ENCODE measurements at places on chromosomes 16 and 17. TPM values are rescaled to one million over a fixed set of nuclear protein-coding genes. Genes with fewer than 3 reads are reported as not detected.

DNA sequence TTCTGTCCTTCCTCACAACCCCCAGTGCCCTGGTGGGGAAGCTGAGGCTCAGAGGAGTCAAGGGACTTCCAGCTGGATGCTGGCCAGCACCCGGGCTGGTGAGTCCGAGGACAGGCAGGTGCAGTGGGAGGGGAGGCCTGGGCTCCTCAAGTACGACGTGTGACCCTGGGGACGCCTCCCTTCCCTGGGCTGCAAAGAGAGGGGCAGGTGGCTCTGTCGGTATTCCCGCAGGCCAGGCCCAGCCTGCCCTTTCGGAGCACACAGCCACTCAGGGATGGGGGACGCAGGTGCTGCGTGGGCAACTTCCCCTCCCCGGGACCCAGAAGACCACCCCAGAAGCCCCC is 33.1 kb upstream of the PVALEF start:
- no peaks in the 10 kb centered on the region for H3K36me3 ChIP-seq
- H3K27ac ChIP-seq = no peak overlapping the region
- no peaks in the 10 kb centered on the region for H3K27me3 ChIP-seq
- H3K4me1 ChIP-seq = no peaks in the 10 kb centered on the region
- H3K4me3 ChIP-seq = no peak overlapping the region

DNA sequence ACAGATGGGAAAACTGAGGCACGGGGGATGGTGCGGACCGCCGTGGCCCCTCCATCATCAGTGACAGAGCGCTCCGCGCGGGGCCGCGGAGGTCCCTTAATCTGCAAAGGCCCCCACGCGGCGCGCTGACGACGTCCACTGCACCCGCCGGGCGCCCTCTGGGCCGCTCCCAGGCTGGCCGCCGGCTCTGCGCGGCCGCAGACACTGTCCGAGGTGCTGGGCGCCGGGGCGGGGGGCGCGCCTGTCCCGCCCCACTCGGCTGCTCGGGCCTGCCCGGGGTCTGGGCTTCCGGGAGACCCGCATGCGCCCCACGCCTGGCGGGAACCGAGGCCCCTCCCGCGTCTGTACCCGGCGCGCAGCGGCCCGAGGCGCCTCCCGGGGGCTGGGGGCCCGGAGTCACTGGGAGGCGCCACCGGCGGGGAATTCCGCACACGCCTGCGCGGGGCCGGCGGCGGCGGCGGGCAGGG is 550 bp upstream of the RNF213 start:
- H3K27me3 ChIP-seq = no peaks in the 10 kb centered on the region
- no peaks in the 10 kb centered on the region for H3K36me3 ChIP-seq
- H3K4me3 ChIP-seq = peak overlapping the region; percentile 91

DNA sequence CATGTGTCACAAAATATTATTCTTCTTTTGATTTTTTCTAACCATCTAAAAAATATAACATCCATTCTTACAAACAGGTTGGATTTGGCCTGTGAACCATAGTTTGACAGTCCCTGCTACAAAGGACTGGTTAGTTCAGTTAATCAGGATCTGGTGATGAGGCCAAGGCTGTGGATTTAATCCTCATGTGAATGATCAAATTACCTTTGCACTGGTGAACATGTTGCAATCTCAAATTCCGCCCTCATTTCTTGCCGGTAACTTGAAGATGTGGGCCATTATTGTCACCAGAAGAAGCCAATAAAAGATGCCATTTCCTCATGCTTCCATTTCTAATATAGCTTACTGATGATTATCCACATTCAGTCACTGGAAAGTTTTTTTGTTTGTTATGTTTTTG is 35.3 kb upstream of the YPEL2 start:
- no peaks in the 10 kb centered on the region for H3K27me3 ChIP-seq
- H3K36me3 ChIP-seq = no peaks in the 10 kb centered on the region
- peaks cover 3% of the 10 kb centered on the region for H3K4me1 ChIP-seq
- H3K27ac ChIP-seq = no peak overlapping the region

GRCh38 chr16:83606486-83607030 is 201.2 kb upstream of the HSBP1 start:
- H3K4me1 ChIP-seq = no peaks in the 10 kb centered on the region
- no peak overlapping the region for H3K27ac ChIP-seq
- DNase-seq = no peak
- H3K27me3 ChIP-seq = no peaks in the 10 kb centered on the region
- no peaks in the 10 kb centered on the region for H3K36me3 ChIP-seq
- H3K4me3 ChIP-seq = no peak overlapping the region

GRCh38 chr16:28537964-28538732 is 626 bp downstream of the NUPR1 start:
- H3K27me3 ChIP-seq = no peaks in the 10 kb centered on the region
- H3K4me3 ChIP-seq = no peak overlapping the region
- H3K4me1 ChIP-seq = peaks cover 23% of the 10 kb centered on the region
- peaks cover 4% of the 10 kb centered on the region for H3K36me3 ChIP-seq

DNA sequence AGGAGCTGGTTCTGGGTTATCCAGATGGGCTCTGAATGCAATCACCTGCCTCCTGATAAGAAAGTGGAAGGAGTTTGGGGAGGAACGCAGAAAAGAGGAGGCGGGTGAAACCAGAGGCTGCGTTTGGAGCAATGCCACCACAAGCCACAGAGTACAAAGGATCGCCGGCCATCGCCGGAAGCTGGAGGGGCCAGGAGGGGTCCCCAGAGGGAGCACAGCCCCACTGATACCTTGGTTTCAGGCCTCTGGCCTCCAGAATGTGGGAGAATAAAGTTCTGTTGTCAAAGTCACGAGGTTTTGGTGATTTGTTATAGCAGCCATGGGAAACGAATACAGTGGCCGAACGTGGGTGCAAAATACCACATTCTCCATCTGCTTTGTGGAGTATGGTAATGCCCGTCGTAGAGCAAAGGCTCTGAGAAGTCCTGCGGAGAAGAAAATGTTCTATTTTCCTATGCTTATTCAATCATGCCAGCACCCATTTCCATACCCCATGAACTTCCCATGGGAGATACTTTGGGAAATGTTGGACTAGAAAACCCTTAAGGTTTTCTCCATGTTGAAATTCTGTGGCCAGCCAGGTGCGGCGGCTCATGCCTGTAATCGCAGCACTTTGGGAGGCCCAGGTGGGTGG is 51.4 kb downstream of the ZDHHC7 start:
- H3K27me3 ChIP-seq = peaks cover 2% of the 10 kb centered on the region
- DNase-seq = no peak
- no peak overlapping the region for H3K27ac ChIP-seq
- H3K36me3 ChIP-seq = no peaks in the 10 kb centered on the region
- H3K4me3 ChIP-seq = no peak overlapping the region

- peaks cover 32% of the 10 kb centered on the region for H3K36me3 ChIP-seq
- peaks cover 25% of the 10 kb centered on the region for H3K4me1 ChIP-seq
- no peak for DNase-seq
- H3K27ac ChIP-seq = peak overlapping the region; percentile 99
- H3K27me3 ChIP-seq = no peaks in the 10 kb centered on the region
Measured at GRCh38 chr16:67935101-67935401, 1.6 kb downstream of the PSMB10 start.

DNA sequence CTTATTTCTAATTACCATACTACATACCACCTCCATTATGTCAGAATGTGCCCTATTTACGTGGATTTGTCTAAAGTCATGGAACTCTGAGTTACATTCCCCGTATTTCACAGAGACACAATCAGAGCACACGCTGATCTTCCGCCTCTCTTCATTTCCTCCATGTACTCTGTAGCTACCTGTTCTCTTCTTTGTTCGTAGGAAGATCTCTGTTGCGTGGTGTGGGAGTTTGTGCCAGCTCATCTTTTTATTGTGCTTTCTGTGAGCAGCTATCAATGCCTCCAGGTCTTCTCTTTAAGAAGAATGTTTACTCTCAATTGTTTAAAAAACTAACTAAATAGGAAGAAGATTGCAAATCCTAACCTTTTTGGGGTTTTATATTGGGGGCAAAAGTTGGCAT is 26.9 kb downstream of the NLRC5 start:
- H3K4me3 ChIP-seq = peak overlapping the region; percentile 67
- no peak for DNase-seq
- peak overlapping the region; percentile 87 for H3K27ac ChIP-seq
- H3K27me3 ChIP-seq = no peaks in the 10 kb centered on the region

DNA sequence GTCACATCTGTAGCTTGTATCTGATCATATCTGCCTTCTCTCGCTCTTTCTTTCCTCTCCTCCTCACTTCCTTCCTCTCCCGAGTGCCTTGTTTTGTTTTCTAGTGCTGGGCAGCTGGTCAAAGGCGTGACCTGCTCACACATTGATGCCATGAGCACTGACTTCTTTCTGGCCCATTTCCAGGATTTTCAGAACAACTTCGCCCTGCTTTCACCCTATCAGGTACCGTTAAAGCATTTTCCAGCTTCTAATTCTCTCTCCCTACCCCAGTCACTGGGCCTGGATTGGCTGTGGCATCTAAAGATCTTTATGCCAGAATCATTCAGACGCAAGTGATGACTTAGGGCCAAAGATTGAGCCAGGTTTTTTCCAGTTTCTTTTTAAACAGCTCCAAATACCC is 55.5 kb downstream of the OTOA start:
- no peak for DNase-seq
- H3K36me3 ChIP-seq = no peaks in the 10 kb centered on the region
- no peak overlapping the region for H3K4me3 ChIP-seq
- H3K27ac ChIP-seq = no peak overlapping the region
- H3K4me1 ChIP-seq = no peaks in the 10 kb centered on the region

GRCh38 chr16:84667600-84668309 is 19.4 kb downstream of the KLHL36 start:
- no peaks in the 10 kb centered on the region for H3K27me3 ChIP-seq
- no peaks in the 10 kb centered on the region for H3K36me3 ChIP-seq
- no peak overlapping the region for H3K4me3 ChIP-seq
- peaks cover 19% of the 10 kb centered on the region for H3K4me1 ChIP-seq

DNA sequence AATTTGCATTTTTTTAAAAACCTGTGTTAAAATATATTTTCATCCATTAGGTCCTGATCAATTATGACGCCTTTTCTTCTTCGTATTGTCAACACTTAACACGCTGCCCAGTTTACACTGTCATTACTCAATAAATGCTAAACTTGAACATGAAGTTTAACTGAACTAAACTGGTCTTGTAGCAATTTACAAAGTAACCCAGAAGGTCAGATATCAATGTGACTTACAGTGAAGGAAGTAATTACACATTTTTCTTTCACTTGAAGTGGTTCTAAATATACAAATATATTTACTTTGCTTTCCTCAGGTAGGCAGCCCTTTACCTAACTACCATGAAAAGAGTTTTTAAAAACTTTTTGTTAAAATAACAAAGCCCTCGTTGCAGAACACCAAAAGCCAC is 256.5 kb upstream of the AXIN2 start:
- H3K4me1 ChIP-seq = no peaks in the 10 kb centered on the region
- H3K4me3 ChIP-seq = no peak overlapping the region
- H3K36me3 ChIP-seq = no peaks in the 10 kb centered on the region
- H3K27me3 ChIP-seq = peaks cover 3% of the 10 kb centered on the region

DNA sequence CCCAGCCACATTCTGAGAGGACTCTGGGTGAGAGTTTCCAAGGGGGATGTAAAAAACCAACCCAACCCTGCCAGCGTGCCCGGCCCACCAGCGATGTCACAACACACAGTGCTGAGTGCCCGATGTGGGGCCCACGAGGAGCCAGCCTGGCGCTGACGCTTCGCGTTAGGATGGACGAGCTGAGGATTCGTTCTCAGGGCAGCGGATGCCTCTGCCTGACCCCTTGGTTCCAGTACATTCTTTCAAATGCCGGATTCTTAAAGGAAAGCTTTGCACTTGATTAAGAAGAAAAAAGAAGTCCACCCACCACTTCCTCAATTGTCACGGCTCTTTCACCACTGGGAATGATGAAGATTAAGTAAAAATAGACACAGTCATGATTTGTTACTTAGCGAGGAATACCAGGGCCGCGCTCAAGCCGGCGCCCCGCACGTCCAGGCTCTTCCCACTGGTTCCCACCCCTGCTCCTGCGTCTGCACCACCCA is 79.4 kb downstream of the IRF8 start:
- H3K27ac ChIP-seq = no peak overlapping the region
- DNase-seq = no peak
- no peak overlapping the region for H3K4me3 ChIP-seq
- H3K4me1 ChIP-seq = peaks cover 27% of the 10 kb centered on the region
- no peaks in the 10 kb centered on the region for H3K27me3 ChIP-seq

- DNase-seq = no peak
- no peaks in the 10 kb centered on the region for H3K36me3 ChIP-seq
- H3K4me1 ChIP-seq = peaks cover 11% of the 10 kb centered on the region
- peak overlapping the region; percentile 58 for H3K4me3 ChIP-seq
Measured at GRCh38 chr16:87060034-87060986, 256.9 kb downstream of the C16orf95 start.

DNA sequence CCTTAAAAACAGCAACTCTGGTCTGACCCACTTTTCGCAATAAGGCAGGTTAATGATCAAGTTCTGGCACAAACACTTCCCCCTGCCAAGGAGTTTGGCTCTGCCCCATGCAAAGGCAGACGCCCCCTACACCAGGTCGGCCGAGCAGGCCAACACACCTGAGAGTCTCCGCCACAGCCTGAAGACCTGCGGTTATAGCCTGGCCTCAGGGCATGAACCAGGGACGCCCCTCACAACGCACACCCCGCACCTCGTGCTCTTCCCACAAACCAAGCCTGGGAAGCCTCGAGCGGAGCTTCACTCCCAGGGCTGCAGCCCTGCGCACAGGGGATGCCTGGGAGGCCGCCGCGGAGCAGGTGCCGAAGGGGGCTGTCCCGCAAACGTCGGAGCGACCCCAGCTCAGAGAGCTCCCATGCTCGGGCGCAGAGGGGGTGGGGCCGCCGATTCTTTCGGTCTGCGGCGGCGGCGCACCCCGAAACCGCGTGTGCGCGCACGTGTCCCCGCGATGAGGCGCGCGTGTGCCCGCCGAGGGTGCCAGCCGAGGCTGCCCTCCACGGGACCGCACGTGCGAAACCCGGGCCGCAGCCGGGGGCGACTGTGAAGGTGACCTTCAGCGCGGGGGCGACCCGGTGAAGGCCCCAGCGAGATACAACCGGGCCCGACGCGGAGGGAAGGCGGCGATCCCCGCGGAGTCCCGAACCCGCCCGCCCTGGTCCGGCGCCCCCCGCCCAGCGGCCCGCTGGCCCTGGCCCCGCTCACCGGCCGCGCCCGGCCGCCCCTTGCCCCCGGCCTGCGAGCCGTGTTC is 559 bp downstream of the CLUH start:
- H3K36me3 ChIP-seq = no peaks in the 10 kb centered on the region
- H3K4me3 ChIP-seq = peak overlapping the region; percentile 80
- no peak for DNase-seq

- H3K36me3 ChIP-seq = peaks cover 7% of the 10 kb centered on the region
- H3K27me3 ChIP-seq = peaks cover 10% of the 10 kb centered on the region
- no peak for DNase-seq
- no peaks in the 10 kb centered on the region for H3K4me1 ChIP-seq
Measured at GRCh38 chr17:19440421-19440820, 29.4 kb downstream of the RNF112 start.

The SULT1A2 gene
- polyA plus RNA-seq = not detected

The SLC22A31 gene
- polyA plus RNA-seq = not detected

The MKS1 gene
- polyA plus RNA-seq = 14.2 TPM

The DPEP2 gene
- polyA plus RNA-seq = 29.0 TPM

The FOXL1 gene
- not detected for polyA plus RNA-seq

The CMTM2 gene
- polyA plus RNA-seq = 0.18 TPM

The KRT15 gene
- not detected for polyA plus RNA-seq
